ENCODE measurements at places on chromosomes 5 and 9.

DNA sequence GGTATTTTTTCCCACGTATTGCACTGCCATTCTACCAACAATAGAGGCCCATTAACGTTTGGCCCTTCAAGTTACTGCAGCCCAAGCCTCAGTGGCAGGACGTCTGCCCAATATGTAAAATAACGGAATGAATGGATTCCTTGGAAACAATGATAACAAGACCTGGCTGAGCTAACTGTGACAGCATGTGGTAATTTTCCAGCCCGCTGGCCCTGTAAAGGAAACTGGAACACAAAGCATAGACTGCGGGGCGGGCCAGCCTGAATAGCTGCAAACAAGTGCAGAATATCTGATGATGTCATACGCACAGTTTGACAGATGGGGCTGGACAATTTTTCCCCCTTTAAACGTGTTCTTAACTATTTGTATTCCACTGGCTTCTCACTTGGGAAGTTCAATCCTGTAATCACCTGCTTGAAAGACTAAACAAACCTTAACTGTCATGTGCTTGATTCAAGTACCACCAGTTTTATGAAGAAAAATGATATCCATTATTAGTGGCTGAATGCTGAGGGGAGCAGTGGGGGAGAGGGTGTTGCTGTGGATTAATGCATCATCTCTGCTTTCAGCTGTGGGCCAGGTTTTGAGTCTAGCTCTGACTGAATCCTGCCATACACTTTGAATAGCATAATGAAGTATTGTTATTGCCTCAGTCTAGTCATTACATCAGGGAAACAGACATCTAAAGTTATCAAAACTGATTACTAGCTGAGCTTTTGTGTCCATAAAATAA lies 323.9 kb downstream of the TMEM161B start:
- no peak for DNase-seq

DNA sequence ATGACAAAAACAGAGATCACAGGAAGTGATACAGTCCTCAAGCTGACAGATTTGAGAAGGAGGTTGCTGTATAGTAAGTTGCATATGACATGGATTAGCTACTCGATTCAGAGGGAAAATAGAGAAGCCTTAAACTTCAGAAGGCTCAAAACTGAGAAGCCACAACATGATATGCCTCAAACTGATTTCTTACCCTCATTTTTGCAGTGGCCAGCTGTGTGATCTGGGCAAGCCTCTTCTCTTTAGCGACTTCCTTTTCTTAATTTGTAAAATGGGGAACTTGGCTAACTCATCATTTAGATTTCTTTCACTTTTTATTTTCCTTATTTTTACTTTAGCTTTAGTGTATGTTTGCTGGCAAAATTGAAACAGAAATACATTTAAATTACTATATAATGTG lies 421.1 kb downstream of the KIF4B start:
- DNase-seq = no peak

- DNase-seq = no peak
Measured at GRCh38 chr9:95587021-95587964, 70.5 kb upstream of the PTCH1 start.

GRCh38 chr5:88679638-88680037 lies 203.3 kb downstream of the MEF2C start:
- DNase-seq = no peak

DNA sequence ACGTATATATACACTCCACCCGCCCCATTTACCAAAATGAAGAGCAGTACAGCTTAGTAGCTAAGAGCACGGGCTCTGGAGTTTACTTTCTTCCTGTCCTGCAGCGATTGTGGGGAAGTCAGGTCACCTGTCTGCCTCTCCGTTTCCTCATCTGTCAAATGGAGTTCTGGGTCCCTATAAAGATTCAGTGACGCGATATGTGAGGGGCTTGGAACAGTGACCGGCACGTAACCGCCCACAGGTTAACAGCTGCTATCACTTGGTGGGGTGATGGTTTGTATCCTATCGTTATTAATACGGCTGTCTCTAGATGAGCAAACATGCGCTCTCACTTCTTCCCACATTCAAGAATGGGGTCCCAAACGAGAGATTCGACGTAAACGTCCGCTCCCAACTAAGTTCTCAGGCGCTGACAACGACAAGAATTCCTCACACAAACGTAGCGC lies 426 bp downstream of the FAM114A2 start:
- DNase-seq = peak; percentile 48

GRCh38 chr5:32170303-32171151 lies 3.6 kb downstream of the GOLPH3 start:
- DNase-seq = no peak

- no peak for DNase-seq
Measured at GRCh38 chr9:26271495-26272122, 593.4 kb upstream of the TUSC1 start.

- DNase-seq = no peak
Measured at GRCh38 chr9:120486347-120486746, 93.6 kb downstream of the CDK5RAP2 start.
